ENCODE measurements at places on chromosomes 2 and 18.
A peak's percentile ranks its signal among the peaks of the same experiment; 100 is the strongest.

- DNase-seq: no peak
Observed at GRCh38 chr2:224308272-224308911, 93.5 kb downstream of the FAM124B start.

GRCh38 chr2:196294516-196294909, 123.1 kb upstream of the STK17B start:
- no peak for DNase-seq

GRCh38 chr2:3098231-3098630, 279.4 kb downstream of the EIPR1 start:
- DNase-seq: no peak

- DNase-seq: no peak
Observed at GRCh38 chr18:10293966-10294365, 160.5 kb upstream of the APCDD1 start.

DNA sequence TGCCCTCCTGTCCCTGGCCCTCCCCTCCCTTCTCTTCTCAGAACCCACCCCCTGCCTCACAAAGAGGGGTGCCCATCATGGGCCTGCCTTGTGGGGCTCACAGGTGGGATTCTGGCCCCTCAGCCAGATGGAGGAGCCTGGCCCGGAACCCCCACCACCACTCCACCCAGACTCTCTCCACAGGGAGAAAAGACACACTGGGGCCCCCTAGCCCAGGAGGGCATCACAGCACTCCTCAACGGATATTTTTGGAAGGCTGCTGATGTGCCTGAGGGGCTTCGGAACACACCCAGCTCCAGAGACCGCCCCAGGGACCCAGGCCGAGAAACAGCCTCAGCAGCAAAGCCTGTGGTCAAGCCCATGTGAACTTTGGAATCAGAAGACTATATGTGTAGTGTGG, 9.9 kb downstream of the KCNIP3 start:
- no peak for DNase-seq

DNA sequence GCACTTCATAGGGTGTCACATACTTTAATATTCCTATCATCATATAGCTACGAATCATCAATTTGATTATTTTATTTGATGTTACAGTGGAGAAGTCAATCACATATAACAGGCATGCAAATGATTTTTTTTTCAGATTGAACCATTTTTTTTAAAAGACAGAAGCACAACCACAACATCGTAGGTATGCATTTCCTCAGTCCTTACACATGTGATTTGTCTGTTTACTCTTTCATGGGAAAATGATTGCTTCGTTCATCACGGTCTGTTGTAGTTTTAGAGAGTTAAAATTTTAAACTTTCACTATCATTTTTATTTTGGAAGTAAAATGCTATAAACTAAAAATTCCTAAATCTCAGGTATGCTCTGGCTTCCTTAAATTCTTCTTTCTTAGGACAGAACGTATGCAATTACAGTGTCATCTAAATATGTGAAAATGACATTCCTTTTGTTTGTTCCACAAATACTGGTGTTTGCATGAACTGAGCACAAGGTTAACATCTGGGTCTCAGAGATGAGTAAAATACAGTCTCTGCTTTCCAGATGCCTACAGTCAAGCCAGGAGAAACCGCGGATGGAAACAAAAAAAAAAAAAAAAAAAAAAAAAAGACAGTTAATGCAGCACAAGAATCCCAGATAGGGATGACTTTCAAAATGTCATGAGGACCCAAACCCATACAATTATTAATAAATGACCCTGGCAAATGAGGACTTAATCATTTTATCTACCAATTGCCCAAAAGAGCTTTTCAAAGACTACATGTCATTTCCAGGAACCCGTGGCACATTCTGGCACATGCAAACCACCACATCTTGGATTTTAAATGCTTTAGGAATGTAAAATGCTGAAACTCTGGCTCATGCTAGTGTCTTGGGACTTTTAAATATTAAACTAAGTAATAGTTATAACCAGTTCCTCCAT, 201.2 kb downstream of the LRP1B start:
- DNase-seq: no peak

GRCh38 chr2:167048829-167049228, 160.5 kb downstream of the XIRP2 start:
- no peak for DNase-seq

DNA sequence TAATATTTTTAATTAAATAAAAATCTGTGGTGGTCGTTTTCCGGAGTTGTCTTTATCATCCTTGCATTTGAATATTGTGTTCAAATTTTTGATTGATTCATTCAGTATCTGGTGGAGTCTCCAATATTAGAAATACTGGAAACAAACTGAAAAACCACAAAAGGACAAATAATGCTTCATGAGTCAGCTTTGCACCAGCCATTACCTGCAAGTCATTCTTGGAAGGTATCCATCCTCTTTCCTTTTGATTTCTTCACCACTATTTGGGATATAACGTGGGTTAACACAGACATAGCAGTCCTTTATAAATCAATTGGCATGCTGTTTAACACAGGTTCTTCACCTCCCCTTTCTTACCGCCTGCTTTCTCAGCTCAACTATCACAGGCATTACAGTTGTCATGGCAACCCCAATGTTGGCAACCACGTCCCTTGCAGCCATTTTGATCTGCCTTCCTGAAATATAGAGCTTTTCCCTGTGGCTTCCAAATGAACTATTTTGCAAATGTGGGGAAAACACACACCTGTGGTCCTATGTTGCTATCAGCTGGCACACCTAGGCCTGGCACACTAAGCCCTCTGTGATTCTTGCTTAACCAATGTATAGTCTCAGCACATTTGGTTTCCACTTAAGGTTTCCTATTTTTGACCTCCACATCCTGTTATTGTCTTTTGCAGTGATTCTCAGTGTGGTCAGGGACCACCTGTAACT, 6.5 kb downstream of the CTLA4 start:
- DNase-seq: no peak

DNA sequence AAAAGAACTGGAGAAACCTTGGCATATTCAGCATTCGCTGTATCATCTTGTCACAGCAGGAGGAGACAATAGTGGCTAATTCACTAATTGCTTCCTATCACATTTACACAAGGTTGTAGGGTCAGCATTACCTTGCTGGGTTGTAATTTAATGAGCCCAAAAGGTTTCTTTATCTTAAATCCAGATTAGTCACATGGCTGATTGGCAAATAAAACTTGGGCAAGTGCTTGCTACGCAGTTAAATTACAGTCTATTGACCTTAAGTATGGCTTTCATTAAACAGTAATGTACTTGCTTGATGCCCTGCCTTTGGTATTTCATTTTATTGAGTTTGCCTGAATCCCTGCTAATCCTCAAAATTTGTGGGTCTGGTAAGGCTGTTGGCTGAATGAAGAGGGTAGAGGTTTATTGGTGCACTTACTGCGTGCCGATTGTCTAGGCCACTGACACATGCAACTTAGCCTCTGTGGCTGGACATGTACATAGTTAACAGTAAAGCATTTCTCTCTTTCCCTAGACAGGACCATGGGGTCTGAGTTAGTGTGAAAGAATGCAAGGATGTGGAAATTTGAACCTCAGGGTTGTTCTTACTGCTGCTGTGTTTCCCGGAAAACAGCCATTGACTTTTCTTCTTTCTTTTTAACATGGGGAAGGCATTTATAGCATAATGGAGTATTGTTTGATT, 34.3 kb downstream of the FMNL2 start:
- no peak for DNase-seq

DNA sequence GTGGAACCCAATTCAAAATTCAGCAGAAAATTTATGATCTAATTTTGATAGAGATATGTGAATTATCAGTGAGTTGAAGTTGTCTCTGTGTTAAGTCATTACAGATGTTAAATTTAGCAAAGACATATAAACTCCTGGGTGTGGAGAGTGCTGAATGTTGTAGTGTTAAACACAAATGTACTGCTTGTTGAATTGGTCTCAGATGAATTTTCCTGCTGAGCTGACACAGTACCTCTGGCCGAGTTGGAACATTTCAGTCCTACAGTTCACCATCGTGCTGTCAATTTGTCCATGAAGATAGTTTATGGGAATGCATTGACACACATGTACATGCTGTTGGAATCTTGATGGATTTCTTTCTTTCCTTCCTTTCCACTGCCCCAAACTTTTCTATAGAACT, 255.9 kb downstream of the PLCL1 start:
- DNase-seq: no peak

GRCh38 chr2:43193652-43194120, 32.7 kb downstream of the ZFP36L2 start:
- peak; percentile 62 for DNase-seq

DNA sequence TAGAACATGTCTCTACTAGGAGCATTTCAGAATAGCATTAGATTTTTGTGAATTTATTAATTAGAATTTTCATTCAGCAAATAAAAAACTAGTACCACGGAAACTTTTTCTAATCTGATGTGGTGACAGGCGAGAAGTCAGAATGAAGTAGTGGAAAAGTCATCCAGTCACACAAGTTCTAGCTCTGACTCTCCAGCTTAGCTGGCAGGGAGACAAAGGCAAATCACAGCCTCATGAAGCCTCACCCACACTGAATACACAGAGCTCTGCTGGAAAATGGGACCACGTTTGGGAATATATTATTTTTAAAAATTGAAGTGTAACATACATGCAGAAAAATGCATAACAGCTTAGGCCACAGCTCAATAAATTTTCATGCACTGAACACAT, 86.1 kb downstream of the L3MBTL4 start:
- no peak for DNase-seq

- no peak for DNase-seq
Observed at GRCh38 chr18:46768166-46768921, 11.5 kb upstream of the ST8SIA5 start.

DNA sequence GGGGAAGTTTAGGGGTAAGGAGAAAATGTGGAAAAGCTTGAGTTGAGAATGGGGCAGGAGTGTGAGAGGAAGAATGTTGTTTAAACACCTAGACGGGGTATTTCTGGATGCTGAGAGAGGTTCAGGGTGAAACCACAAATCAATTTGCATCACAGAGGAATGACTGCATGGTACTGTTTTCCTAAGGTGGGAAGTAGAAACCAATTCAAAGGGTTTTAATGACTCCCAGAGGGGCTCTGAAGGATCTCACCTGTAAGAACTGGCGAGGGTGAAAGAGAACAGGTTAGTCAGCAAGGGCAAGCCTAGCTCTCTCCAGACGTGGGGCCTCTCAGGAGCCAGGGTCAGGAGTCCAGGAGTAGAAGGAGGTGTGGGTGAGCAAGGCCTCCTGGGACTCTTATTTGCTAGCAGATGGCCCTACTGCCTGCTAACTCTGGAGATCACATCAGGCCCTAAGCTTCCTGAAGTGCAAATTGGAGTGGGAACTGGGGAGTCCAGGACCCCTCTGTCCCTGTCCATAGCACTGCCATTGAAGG, 133.0 kb upstream of the CELF4 start:
- DNase-seq: no peak

GRCh38 chr2:182836451-182836850, 30.0 kb downstream of the FRZB start:
- DNase-seq: no peak

GRCh38 chr2:10161961-10162441, 39.5 kb downstream of the RRM2 start:
- DNase-seq: no peak

DNA sequence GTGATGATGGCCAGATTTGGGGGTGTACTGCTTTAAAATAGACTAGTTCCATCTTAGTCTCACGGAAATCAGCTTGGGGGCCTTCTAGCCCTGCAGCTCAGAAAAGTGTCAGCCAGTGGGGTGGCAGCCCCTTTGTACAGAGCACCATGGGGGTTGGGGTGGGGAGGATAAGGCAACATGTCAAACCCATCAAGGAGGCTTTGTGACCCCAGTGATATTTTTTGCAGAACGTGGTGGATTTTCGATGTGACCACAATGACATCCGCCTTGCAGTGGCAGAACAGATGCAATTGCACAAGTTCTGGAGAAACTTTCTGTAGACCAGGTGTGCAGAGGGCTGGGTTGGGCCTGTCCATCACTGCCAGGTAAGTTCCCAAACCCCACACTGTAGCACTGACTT, 3.0 kb upstream of the CD8A start:
- peak; percentile 68 for DNase-seq

DNA sequence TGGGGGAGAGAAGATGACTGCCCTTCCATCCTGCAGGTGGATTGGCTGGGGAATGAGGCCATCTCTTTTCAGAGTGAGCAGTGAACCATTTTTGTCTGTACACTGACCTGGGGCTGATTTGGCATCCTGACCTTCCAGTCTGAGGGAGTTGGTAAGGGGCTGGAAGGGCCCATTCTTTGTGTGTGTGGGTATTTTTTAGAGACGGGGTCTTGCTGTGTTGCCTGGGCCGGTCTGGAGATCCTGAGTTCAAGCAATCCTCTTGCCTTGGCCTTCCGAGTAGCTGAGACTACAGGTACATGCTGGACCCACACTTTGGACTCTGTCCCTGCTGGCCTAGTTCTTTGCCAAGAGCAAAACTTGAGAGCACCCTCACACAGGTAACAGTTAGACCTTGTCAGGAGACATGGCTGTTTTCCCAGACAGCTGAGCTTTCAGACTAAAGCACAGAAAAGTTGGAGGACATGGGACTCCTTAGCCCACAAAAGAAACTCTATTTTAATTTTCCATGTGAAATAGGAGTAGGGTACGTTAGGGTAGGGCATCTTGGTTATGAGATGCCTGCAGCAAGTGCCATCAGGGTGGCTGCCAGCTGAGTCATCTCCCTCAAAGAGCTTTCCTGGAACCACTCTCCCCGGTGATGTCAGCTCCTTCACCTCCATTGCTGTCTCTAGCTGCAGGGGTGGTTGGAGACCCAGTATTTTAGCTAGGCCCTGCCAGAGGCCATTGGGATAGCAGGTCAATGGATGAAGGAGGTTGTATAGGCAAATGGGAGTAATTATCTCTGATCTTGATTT, 60.7 kb downstream of the DGKD start:
- DNase-seq: no peak
